ENCODE measurements at places on chromosomes 11 and 22.

GRCh38 chr11:126118806-126119205, 56.1 kb upstream of the CDON start:
- DNase-seq = no peak

- DNase-seq = peak; percentile 23
These were observed 874 bp downstream of the ZFTA start for GRCh38 chr11:63767565-63768236.

GRCh38 chr11:2521733-2522630, 77.2 kb downstream of the KCNQ1 start:
- no peak for DNase-seq

DNA sequence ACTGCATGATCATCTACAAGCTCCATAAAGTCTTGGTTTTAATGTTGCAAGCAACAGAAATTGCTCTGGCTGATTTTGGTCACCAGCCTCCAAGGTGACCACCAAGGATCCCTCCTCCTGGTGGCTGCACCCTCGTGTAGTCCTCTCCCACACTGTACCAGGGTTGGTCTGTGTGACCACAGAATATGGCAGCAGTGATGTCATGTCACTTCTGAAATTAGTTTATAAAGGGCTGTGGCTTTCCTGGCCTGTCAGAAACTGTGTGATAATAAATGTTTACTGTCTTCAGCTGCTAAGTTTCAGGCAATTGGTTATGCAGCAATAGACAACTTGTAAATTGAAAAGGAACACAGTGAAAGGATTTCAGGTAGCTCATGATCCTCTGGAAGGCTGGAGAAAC, 5.3 kb upstream of the PRDM11 start:
- no peak for DNase-seq

DNA sequence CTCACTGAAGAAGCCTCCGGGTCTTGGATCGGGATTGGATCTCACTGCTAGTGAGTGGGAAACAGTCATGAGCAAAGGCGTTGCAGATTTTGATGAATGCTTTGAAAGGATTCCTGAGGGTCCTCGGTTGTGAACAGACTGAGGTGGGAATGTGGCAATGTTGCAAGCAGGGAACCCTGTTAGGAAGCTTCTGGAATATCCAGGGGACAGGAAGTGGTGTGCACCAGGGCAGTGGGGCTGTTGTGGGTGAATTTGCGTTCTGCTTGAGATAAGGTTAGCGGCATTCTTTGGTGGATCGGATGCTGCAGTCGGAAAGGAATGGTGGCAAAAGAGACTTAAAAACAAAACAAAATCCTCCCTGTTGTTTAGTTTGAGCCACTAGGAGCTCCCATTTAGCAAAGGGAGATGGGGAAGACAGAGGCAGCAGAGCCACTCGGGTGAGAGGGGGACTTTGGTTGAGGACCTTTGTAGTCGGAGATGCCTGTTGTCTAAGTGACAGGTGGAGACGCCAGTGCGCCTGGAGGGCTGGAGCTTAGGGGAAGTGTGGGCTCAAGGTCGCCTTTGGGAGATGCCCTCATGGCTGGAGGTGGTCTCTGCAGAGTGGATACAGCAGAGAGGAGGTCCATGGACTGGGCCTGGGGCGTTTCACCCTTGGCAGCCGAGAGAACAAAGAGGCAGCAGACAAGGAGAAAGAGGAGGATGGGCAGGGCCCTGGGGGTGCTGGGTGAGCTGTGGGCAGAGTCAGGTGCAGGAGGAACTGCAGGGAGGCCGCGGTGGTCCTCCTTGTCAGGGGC, 37.6 kb downstream of the CSF2RB start:
- DNase-seq = no peak

- DNase-seq = peak; percentile 21
These were observed 141.1 kb downstream of the RCN1 start for GRCh38 chr11:32231909-32232493.

DNA sequence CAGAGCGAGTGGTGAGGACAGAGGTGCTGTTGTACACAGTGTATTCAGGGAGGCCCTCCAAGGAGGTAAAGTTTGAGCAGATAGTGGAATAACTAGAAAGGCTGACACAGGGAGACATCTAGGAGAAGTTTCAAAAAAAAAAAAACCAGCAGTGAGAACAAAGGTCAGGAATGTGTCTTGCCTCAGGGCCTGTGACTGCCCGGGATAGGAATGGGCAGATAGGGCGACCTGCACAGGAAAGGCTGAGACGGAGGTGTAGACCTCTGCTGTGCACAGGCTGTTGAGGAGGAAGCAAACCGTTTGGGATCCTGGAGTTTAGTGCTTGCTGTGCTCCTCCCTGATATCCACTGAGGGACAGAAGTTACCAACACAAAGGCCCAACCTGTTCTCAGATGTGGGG, 406.5 kb upstream of the B3GAT1 start:
- DNase-seq = no peak

- no peak for DNase-seq
These were observed 12.3 kb downstream of the ME3 start for GRCh38 chr11:86660088-86660487.

- no peak for DNase-seq
These were observed 56.8 kb downstream of the DGCR2 start for GRCh38 chr22:19065298-19065859.

Measured in RCC 7860 (cell line).